Inflammatory macrophage treated with lipopolysaccharide for 4 hours (primary cell): ENCODE measurements at places on chromosomes 16 and 17.

- peak; percentile 18 for DNase-seq
Measured at GRCh38 chr16:20791923-20792612, 14.2 kb downstream of the ERI2 start.

DNA sequence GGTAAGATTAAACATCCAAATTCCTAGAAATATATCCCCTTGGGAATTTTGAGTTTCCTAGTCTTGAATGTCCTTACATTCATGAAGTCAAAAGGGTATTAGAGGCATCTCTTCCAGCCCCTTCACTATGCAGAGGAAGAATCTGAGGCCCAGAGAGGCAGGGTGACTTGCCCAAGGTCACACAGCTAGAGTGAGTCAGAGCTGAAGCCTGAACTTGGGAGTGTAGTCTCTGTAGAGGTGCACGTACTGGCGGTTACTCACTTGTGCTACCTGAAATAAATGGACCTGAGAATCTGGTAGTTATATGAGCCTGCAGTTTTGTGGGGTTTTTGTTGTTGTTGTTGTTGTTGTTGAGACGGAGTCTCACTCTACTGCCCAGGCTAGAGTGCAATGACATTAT is 164.0 kb downstream of the XYLT1 start:
- no peak for DNase-seq

DNA sequence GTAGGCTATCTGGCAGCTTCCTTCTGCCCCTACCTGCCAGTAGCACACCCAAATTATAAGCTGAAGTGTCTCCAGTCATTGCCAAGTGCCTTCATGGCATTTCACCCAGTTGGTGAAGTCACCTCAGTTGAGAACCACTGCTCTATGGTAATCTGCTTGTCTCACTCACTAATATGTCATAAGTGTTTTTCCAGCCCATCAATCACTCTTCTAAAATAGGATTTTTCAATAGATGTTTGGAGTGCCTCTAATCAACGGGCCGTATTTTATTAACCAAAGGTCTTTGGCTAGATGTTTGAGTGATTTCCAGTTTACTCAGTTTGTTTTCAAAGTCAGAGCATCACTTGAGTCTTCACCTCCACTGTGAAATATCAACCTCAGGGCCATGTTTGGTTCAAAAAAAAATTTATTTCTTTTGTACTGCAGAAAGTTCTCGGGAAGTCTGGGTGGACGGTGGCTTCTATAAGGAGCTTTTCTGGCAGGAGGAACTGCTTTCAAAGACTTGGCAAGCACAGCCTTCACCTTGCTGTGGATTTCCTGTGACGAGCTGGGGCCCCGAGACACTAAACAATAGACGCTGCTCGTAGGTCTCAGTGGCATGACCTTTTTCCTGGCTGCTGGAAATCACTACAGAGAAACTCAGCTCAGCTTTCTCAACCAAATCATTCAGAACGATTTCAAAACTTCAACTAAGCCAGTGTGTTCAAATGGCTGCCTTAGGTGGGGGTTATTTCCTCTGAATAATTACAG is 95.2 kb upstream of the FOXF1 start:
- no peak for DNase-seq

DNA sequence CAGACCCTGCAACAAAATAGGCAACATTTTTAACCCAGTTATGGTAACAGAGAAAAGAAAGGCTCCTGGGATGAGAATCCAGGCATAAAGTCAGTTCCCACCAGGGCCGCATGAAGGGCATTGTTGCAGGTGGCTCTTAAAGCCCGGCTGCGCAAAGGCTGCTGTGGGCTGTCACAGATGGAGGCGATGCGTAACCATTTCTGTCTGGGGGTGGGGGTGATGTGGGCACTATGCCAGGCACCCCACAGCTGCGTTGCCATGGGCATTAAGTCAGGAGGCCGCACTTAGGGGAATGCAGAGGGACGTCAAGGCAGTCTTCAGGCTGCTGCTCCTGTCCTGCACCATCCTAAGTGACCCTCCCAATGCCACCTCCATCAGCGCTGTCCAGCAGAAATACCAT is 228.4 kb downstream of the CPPED1 start:
- no peak for DNase-seq

- DNase-seq: no peak
Measured at GRCh38 chr17:49971848-49972485, 3.0 kb downstream of the DLX4 start.

- DNase-seq: no peak
Measured at GRCh38 chr17:76379646-76380376, 4.6 kb upstream of the SPHK1 start.

GRCh38 chr17:44389281-44389680 is at the start of gene ITGA2B:
Gene ITGA2B, minus strand, starts transcription at chr17:44389649. Its CDS starts 176 bp downstream, at chr17:44389473.
- DNase-seq: no peak

DNA sequence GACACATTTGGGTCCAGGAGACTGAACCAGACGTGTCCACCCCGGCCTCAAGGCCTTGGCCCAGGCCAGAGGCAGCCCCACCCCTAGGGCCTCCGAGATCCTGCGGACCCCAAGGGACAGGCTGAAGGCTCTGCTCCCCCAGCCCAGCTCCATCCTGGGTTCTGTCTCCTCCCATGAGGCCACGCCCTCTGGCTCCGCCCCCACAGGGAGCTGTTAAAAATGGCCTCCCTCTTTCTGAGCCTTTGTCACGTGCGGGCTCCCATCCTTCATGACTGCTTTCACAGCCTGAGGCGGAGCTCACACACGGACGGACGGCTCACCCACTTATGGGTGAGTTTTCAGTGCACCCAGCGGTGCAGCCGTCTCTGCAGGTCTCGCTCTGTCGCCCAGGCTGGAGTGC is 6.5 kb upstream of the CACNA1H start:
- DNase-seq: no peak

DNA sequence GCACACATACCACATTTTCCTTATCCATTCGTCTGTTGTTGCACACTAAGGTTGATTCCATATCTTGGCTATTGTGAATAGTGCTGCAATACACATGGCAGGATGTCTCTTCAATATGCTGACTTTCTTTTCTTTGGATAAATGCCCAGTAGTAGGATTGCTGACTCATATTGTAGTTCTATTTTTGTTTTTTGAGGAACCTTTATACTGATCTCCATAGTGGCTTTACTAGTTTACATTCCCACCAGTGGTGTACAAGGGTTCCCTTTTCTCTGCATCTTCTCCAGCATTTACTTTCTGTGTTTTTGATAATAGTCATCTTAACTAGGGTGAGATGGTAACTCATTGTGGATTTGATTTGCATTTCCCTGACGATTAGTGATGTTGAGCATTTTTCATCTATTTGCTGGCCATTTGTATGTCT is 118.1 kb downstream of the STXBP4 start:
- DNase-seq: peak; percentile 40

- peak; percentile 81 for DNase-seq
Measured at GRCh38 chr17:36059406-36059805, 4.7 kb upstream of the CCL18 start.

GRCh38 chr16:89370601-89371000 is 119.8 kb downstream of the ANKRD11 start:
- no peak for DNase-seq

- no peak for DNase-seq
Measured at GRCh38 chr17:4532860-4533522, 22.2 kb downstream of the MYBBP1A start.

DNA sequence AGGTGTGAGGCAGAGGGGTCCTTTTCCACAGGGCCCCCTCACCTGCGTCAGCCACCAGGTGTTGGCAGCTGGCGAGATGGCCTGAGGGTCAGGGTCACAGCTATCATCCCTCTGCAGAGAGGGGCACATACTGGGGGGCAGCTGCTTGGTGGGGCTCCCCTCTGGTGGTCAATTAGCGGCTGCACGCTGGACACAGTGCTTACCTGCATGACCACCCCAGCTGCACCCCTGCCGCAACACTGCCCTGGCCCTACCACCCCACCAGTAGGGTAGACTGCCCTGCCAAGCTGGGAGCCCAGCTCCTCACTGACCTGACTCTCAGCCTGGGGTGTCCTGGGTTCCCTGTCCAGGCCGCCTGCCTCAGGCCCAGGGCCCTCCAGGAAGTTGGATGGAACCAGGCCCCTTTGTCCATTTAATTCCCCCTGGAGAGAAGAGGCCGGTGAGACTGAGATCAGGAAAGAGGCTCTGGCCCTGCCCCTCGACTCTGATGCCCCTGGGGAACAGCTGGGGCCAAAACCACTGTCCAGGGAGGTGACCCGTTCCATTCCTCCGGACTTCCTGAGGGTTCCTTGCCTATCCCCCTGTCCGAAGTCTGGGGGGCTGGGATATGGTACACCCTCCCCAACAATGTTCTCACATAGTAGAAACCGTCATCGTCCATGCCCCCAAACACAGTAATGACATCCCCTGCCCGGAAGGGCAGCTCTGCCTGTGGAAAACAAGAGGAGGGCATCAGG is 23.7 kb downstream of the TSPOAP1 start:
- no peak for DNase-seq

- DNase-seq: no peak
Measured at GRCh38 chr16:19406891-19407491, 10.7 kb upstream of the TMC5 start.

- DNase-seq: peak; percentile 2
Measured at GRCh38 chr16:68792465-68793324, 50.6 kb upstream of the TANGO6 start.

GRCh38 chr16:1968146-1968953 is 1.7 kb downstream of the RNF151 start:
- DNase-seq: no peak

DNA sequence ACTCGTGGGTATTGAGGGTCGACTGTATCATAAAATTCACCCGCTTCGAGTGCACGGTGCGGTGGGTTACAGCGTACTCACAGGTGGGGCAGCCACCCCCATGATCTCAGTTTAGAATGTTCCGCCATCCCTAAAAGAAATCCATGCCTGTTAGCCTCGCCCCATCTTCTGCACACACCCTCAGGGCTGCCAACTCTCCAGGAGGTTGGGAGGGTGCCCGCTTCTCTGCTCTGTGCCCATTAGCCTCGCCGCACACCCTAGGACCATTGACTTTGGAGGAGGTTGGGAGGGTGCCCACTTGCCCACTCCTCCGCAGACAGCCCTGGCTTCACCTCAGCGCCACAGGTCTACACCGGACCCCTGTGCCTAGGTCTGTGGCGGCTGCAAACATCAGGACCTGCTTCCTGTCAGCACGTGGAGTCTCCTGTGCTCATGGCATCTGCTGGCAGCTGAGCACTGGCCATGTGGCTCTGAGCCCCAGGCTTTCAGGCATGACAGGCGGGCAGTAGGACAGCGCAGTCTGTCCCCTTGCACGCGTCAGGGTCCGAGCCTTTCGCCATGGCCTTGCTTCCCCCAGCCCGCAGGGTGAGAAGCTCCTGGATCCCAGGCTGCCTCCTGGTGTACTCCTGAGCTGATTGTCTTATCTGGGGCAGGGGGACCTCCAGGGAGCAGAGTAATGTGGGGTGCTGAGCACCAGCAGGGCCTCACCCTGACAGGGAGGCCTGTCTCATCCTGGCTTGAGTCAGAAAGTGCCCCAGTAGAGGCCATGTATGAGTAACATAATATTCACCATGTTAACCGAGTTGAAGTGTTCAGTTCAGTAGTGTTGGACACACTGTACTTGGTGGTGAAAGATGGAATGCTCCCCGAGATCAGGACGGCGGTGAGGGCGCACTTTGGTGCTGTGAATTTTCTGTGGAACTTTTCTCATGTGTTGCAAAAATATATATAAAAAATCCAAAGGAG is 21.9 kb downstream of the NME3 start:
- DNase-seq: no peak

GRCh38 chr17:869567-870525 is 87.7 kb downstream of the MRM3 start:
- no peak for DNase-seq

DNA sequence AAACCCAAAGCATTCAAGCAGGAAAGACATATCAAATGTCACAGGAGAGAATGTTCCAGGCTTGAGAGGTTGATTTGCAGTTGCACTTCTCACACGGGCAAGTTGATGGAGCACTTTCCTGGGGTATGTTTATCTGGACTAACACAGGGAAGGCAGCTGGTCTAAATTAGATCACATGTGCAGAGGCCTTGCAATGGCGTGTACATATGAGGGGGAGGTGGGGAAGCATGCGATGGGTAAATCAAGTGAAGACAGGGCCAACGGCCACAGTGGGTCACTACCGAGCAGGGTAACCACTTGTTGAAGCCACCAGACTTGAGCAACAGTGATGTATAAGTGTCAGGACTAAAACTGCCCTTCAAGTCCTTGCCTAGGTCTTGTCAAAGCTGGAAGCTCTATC is 156.6 kb upstream of the MAF start:
- DNase-seq: no peak

DNA sequence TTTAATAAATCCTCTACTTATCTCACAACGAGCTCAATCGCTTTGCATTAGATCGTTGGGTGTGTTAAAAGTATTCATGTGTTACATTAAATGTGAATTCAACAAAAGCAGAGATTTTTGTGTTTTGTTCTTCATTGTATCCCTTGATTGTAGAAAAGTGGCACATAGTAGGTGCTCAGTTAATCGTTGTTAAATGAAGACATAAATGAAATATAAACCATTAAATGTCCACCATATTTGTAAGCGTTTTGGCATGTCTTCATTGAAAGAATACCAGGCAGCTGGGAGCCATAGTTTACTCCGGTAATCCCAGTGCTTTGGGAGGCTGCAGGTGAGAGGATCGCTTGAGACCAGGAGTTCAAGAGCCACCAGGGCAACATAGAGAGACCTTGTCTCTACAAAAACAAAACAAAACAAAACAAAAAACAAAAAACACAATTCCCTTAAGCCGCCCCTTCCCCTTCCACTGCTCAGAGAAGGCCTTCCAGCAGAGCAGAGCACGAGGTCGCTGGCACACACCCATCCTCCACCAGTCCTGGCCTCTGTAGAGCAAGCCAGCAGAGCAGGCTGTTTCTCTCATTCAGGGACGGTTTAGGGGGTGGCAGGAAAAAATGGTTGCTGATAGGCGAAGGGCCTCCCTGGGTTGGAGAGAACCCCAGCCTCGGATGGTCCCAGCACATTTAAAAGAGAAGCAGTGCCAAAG is 673 bp upstream of the CHD9 start:
- no peak for DNase-seq

DNA sequence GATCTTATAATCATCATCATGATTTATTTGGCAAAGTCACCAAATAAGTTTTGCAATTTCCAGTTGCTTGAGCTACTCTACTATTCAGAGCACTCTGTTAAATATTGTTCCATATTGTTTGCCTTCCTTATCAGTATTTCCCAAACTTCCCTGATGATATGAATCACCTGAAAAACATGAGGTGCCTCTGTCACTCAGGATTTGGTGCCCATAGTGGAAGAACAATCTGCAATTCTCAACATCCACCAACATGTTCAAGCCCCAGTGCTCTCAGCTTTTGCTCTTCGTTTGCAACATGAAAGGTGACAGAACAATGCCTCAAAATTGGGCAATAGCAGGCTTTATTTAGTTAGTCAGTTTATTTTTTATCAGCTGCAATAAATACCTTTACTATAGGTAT is 28.6 kb upstream of the WSB1 start:
- DNase-seq: peak; percentile 6

DNA sequence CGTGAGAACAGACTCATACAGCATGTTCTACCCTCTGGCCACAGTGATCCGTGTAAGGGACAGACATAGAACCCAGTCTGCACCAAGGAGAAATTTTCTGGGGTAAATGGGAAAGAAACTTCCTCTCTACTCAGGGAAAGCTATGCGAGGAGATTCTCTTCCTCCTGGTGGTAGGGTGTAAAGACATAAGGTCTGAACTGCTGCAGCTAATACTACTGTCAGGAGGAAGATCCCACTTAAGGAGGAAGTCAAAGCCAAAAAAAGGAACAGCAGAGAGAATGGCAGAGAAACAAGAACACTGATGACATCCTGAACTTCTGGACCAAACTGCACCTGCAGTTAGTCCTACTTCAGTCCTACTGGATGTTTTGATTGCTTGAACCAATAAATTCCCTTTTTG is 7.1 kb upstream of the TM4SF5 start:
- peak; percentile 90 for DNase-seq

GRCh38 chr17:56373981-56374833 is 219.3 kb upstream of the NOG start:
- DNase-seq: no peak

- no peak for DNase-seq
Measured at GRCh38 chr16:87971933-87972332, 20.7 kb downstream of the BANP start.
